ENCODE measurements at places on chromosomes 13 and 19. TPM values are rescaled to one million over a fixed set of nuclear protein-coding genes. Genes with fewer than 3 reads are reported as not detected.

- DNase-seq, result no peak
Observed at GRCh38 chr13:64718116-64718515, 2512.0 kb downstream of the PCDH9 start.

GRCh38 chr13:87078947-87079795 lies 592.0 kb upstream of the SLITRK5 start:
- DNase-seq, result no peak

DNA sequence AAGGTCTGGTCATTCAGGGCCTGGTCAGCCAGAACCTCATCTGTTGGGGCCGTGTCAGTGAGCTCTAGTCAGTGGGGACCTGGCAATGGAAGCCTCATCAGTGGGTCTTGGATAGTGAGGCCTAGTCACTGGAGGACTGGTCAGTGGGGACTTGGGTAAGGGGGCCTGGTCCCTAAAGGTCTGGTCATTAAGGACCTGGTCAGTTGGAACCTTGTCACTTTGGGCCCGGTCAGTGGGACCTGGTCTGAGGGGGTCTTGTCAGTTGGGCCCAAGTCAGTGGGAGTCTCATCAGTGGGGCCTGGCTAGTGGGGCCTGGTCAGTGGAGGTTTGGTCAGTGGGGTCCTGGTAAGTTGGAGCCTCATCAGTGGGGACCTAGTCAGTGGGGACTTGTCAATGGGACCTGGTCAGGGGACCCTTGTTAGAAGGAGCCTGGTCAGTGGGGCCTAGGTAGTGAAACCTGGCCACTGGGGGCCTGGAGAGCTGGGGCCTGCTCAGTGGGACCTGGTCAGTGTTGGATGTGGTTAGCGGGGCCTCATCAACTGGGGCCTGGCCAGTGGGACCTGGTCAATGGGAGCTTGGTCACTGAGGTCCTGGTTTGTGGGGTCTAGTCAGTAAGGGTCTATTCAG lies 43.7 kb upstream of the TPM4 start:
- no peak for DNase-seq

- peak; percentile 63 for DNase-seq
Observed at GRCh38 chr13:99436686-99437416, 64.4 kb upstream of the TM9SF2 start.

DNA sequence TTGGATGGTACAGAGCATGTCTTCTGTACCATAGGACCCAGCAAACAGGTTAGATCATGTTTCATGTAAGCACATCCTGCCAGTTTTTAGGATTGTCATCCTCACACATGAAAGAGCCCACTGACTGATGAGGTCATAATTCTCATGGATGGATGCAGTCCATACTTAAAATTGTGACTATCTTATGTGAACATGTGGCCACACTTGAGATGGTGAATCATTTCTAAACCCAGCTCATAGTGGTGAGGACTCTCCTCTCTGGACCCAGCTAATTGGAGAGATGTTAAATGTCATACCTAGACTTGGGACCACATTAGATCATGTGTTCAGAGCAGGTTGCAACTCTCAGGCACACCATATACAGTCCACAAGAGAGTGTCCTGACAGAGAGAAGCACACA lies 24.8 kb upstream of the ZNF254 start:
- no peak for DNase-seq

- DNase-seq, result no peak
Observed at GRCh38 chr13:26821672-26822071, 61.1 kb upstream of the GPR12 start.

The NRTN gene
- polyA plus RNA-seq, result 2.5 TPM

- no peak for DNase-seq
Observed at GRCh38 chr13:99981735-99982035, at the start of gene ZIC2. Gene ZIC2 (plus strand): TSS chr13:99981784. CDS start chr13:99982065, 281 bp downstream.

The NLRP5 gene
- polyA plus RNA-seq, result not detected

GRCh38 chr13:76523740-76524340 lies 362.4 kb downstream of the KCTD12 start:
- no peak for DNase-seq

The CGB2 gene
- polyA plus RNA-seq, result 0.35 TPM

The KLHL1 gene
- 0.04 TPM for polyA plus RNA-seq

- no peak for DNase-seq
Observed at GRCh38 chr13:27168906-27169657, 2.5 kb downstream of the USP12 start.

The PSMD8 gene
- 166 TPM for polyA plus RNA-seq

GRCh38 chr19:7427944-7428343 lies 60.9 kb downstream of the PEX11G start:
- no peak for DNase-seq

- DNase-seq, result no peak
Observed at GRCh38 chr19:47377208-47377701, 28.1 kb downstream of the DHX34 start.

DNA sequence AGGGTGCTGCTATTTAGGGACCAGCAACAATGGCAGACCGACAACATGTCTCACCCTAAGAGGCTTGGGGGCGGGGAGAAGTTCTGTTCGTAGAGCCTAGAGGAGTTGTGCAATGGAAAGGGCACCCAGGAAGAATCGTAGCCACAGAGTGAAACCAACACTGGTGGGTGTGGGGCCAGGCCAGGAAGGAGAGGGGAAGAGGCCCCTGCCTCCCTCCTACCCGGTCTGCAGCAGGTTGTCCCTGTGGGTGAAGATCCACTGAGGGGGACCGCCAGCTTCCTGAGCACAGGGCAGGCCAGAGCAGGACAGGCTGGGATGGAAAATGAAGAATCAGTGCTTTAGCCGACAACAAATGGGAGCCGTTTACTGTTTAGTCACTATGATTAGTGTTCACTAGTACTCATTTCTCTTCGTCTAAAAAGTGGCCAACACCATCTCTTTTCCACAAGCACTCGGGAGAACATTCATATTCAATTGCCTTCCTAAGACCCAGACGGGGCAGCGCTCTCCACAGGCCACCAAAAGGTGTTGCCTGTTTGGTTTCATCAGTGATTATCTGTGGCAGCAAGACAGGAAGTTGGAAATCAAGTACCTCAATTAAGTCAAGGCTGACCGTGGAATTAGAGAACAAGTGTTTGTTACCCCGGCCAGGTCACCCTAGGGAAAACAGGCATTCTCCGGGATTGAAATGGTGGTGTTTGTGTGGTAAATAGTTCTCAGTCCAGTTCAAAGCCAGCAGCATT lies 1.1 kb upstream of the ATP11A start:
- DNase-seq, result no peak

The TMEM59L gene
- 4.3 TPM for polyA plus RNA-seq

The MAST1 gene
- polyA plus RNA-seq, result 0.94 TPM

DNA sequence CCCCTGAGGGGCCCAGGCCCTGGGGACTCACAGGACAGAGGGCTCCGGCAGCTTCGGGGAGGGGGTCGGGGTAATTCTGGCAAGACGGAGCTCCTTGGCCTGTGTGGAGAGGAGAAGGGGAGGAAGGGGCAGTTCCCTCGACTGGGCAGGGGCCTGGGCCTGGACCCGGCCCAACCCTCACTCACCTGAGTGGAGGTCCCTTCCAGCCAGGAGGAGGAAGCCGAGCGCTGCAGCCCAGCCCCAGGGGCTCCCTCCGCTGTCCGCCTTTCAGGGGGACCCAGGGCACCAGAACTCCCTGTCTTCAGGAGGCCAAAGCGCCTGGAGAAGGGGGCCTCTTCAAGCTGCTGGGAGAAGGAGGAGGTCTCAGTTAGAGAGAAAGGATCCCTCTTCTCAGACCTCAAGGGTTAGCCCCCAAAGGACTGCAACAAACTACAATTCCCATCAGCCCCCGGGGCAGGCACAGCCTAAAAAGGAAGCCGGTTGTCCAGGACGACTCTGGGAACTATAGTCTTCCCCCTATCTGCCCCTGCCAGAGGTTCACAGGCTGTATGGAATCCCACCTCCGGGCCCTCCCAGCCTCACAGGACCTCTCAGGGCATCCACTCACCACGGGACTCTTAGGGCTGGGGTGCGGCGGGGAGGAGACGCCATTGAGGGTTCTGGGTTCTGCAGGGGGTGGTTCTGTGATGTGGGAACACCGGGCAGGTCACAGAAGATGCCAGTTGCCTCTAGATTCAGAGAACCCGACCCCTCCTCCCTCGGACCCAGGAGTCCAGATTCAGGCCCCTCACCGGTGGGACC lies 19.8 kb downstream of the EPS8L1 start:
- DNase-seq, result no peak

DNA sequence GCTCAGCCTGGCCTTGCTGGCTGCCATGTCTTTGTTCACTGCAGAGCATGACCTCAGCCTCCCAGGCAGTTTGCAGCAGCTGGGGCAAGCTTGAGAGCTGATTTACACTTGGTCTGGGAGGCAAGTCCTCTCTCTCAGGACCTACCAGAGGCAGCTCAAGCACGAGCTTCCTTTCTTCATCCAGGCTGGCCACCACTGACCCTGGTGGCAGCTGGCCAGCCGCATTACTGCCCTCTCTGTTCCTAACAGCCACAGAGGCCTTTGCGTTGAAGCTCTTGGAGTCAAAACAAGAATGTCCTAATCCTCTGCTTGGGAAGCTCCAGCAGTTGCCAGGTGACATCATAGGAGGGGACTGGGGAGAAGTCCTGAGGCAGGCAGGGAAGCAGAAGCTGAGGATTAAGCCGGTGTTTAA lies 85.7 kb downstream of the NUFIP1 start:
- no peak for DNase-seq

The TMPRSS9 gene
- 0.44 TPM for polyA plus RNA-seq

DNA sequence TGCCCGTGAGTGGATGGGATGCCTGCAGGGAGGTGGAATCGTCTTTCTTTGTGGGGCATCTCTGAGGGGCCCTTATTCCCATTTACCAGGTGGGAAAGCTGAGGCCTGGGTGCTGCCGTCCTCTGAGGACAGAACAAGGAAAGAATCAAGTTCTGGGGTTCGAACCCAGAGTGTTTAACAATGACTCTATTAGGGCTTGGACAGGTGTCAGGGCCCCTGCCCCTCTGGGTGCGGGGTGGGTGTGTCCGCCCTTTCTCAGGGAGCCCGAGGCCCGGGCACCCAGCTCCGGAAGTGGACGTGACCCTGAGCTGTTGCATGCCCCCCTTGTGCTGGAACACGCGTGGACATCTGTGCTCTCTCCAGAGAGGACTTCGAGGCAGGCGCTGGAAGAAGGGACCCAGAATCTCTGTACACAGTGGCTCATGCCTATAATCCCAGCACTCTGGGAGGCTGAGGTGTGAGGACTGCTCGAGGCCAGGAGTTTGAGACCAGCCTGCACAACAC lies 10.8 kb downstream of the NDUFA11 start:
- no peak for DNase-seq

- DNase-seq, result no peak
Observed at GRCh38 chr19:44585371-44586133, 27.8 kb upstream of the IGSF23 start.

GRCh38 chr13:94968757-94969086 lies 256.4 kb upstream of the SOX21 start:
- no peak for DNase-seq

GRCh38 chr19:3578390-3578789 lies 5.6 kb downstream of the HMG20B start:
- no peak for DNase-seq

- no peak for DNase-seq
Observed at GRCh38 chr19:46678110-46678732, 17.2 kb upstream of the DACT3 start.

- DNase-seq, result no peak
Observed at GRCh38 chr19:48844472-48844871, 8.2 kb upstream of the HSD17B14 start.

- no peak for DNase-seq
Observed at GRCh38 chr13:70386919-70387318, 278.7 kb upstream of the KLHL1 start.

- no peak for DNase-seq
Observed at GRCh38 chr13:111880185-111880584, 186.8 kb upstream of the SOX1 start.

GRCh38 chr13:97295283-97296182 lies 73.4 kb downstream of the MBNL2 start:
- DNase-seq, result no peak

The ANKRD27 gene
- polyA plus RNA-seq, result 21.0 TPM

- no peak for DNase-seq
Observed at GRCh38 chr13:24574847-24575246, 62.3 kb upstream of the PARP4 start.

The CEACAM7 gene
- polyA plus RNA-seq, result not detected

GRCh38 chr19:17327068-17327653 lies 7.5 kb downstream of the ANO8 start:
- no peak for DNase-seq

DNA sequence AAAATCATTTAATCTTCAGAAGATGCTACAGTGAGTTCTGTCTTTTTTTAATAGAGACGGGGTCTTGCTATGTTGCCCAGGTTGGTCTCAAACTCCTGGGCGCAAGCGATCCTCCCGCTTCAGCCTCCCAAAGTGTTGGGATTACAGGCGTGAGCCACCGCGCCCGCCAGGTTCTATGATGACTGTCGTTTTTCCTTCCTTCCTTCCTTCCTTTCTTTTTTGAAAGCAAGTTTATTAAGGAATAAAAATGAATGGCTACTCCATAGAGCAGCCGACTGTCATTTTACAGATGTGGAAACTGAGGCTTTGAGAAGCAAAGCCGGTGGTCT lies 511 bp upstream of the GAMT start:
- DNase-seq, result no peak

DNA sequence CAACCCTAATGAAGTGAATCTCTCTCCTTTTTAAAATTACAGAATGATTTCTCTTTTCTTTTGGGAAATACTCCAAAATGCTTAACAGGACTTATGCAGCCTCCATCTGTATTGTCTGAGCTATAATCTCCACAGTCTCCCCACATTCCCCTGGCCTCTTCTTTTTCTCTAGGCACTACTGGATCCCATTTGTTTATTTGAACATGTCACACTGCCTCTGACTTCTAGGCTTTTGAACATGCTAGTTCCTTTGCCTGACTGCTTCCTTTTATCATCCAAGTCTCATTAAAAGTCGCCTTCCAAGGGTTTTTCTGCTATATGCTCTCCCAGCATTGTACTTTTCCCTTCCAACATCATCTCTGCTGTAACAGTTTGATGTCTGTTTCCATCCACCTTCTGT lies 548.7 kb downstream of the PCDH9 start:
- no peak for DNase-seq

The SIGLEC7 gene
- polyA plus RNA-seq, result 0.79 TPM

DNA sequence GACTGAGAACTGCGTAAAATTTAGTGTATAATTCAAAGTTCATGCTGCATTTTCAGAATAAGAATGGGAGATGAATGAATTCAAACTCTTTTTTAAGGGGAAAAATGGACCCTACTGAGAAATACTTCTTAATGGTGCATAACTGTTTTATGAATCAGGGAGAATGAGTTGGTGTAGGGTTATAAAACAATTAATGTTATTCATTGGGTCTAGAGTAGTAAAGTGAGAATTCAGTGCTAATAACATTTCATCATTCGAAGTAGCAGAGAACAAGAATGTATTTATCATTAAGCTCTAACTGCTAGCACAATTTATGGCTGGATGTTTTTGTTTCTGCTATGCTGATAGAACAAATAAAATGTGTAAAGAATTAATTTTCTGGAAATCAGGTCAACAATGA lies 310.2 kb downstream of the SLITRK5 start:
- DNase-seq, result no peak
